Stimulated activated CD4-positive, alpha-beta T cell treated with anti-CD3 and anti-CD28 coated beads, Interleukin-15, amount 100 ng/mL, for 1 hour (primary cell): ENCODE measurements at places on chromosomes 2 and 18.

DNA sequence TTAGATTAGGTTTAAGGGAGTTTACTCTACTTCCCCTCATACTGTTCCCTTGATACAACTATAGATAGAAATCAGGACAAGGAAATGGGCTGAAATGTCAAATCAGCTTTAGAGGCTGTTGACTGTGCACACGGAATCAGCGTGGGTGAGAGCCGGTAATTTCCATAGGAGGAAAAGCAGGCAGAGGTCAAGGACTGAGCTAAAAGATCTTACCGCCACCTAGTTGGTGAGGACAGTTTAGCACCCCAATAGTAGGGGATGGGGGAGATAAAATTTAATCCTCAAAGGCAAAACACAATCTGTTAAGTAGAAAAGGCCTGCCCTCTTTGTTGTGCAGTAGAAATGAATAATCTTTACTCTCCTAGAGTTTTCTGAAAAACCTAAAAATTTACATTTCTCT, 1154.5 kb upstream of the CHAC2 start:
- no peak for DNase-seq

GRCh38 chr2:200736646-200737274, 75.0 kb upstream of the BZW1 start:
- no peak for DNase-seq

DNA sequence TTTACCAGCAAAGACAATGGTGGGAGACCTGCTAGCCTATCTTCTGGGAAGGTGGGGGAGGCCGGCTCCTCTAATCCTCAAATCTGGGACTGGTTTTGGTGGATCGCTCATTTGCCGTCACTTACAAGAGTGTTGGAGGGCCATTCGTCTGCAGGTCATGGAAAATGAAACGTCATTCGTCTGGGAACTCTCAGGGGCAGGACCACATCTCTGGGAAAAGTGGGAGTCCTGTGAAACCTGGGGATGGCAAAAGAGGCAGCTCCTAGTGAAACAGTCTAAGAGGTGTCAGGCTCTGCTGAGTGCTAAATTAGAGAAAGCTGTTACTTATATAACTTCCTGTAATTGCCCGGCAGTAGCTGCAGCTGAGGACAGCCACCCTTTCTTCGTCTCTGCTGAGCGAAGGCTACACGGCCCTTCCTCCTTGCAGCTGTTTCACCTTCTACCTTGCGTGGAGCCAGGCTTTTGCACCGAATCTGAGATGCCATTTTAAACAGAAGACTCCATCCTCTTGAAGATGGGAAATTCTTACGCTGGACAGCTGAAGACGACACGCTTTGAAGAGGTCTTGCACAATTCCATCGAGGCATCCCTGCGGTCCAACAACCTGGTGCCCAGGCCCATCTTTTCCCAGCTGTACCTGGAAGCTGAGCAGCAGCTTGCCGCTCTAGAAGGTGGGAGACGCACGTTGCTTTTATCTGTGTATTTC, 22.4 kb downstream of the GREB1 start:
- no peak for DNase-seq

- no peak for DNase-seq
Measured at GRCh38 chr2:71226096-71226964, 573 bp downstream of the PAIP2B start.

- DNase-seq: no peak
Measured at GRCh38 chr2:65264821-65265670, 37.4 kb downstream of the ACTR2 start.

- DNase-seq: no peak
Measured at GRCh38 chr2:130798472-130799218, 38.1 kb upstream of the ARHGEF4 start.

DNA sequence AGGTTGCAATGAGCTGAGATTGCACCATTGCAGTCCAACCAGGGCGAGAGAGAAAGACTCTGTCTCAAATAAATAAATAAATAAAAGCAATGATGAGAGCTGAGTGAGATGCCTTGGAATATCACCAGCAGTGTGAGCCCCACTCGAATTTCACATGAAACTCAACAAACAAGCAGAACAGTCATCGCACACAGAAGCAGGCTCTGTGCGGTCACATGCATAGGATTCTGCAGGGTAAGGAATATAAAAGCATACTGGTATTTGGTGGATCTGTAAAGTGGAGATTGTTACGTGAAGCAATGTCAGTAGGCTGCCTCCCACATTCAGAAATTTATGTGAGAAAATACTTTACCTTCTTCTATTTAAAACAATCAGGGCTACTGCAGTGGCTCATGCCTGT, 18.0 kb upstream of the AP1S3 start:
- DNase-seq: no peak

- DNase-seq: no peak
Measured at GRCh38 chr2:72745679-72746368, 80.0 kb downstream of the EXOC6B start.

DNA sequence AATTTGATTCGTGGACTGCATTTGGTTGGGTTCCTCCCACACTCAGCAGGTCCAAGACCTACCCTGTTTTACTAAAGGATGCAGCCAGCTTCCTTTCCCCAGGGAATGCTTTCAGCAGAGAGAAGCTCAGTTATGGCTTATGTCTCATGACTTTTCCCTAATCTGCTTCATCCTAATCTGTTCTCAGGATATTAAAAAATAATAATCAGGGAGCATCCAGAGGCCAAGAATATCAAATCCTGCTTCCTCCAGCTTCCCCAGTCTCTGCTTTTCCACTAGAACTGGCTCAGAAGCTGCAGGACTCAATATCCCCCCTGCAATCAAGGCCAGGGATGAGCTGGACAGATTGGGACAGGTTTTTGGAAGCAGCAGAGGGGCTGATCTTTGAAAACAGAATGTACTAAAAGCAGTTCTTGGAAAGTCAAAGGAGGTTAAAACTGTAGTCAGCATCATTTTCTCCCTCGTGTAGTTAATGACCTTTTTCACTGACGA, 326.9 kb upstream of the TNP1 start:
- DNase-seq: no peak

GRCh38 chr18:62183578-62184195, 3.2 kb downstream of the PIGN start:
- no peak for DNase-seq

- DNase-seq: no peak
Measured at GRCh38 chr2:58032764-58033080, 13.9 kb upstream of the VRK2 start.

GRCh38 chr2:48464264-48464795, 65.6 kb upstream of the STON1 start:
- no peak for DNase-seq

GRCh38 chr2:83665894-83666293, 793.2 kb downstream of the SUCLG1 start:
- DNase-seq: no peak

DNA sequence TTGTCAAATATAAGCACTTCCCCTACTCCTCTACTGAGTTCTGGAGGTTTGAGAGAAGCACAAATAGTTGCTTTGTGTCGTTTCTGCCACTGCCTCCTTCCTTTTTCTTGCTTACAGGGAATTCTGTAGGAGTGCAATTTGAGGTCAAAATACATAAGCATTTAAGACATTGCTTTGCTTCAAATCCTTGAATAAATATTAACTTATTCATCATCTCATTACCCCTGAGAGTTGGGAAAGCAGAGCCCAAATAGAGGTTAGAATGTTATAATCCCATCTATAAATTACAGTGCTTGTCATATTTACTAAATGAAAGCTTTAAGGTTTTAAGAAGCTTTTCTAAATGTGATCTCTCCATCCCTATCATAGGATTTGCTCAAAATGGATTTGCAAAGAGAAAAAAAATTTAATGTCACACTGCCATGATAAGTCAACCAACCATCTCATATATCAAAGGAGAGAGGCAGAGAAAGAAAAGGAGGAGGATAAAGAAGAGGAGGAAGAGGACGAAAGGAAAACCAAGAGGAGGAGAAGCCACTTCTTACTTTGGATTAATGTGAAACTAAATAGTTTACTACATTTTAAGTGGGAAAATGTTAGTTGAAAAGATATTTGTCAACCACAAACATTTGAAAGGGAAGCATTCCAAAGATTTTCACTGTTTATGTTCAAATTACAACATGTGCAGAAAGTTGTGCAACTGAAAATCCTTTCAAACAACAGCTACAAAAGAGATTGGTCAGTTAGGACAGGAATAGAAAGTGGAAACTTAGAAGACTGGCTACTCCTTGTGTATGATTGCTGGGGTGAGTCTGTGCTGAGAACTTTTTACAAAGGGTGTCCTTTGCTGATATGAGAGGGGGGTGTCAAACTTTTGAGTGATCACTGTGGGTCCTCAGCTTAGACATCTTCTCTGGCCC, 277.3 kb upstream of the FN1 start:
- DNase-seq: no peak

- no peak for DNase-seq
Measured at GRCh38 chr2:71801969-71802368, 345.7 kb downstream of the CYP26B1 start.

GRCh38 chr2:231383416-231384108, 11.9 kb upstream of the B3GNT7 start:
- no peak for DNase-seq

DNA sequence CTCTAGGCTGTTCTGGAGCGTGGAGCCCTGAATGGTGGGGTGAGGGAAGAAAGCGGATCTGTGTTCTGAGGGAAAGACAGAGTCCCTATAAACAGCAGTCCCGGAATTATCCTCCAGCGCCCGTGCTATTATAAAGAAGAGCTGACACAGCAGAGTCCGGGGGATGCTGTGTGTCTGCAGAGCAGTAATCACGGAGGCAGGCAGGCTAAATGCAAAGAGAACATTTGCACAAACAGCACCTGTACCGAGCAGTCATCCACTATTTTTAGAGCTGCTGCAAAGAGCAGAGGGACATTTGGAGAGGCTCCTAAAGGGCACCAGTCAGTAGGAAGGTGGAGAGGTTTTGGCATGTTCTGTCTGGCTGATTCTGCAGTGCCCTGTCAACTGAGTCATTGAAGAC, 293.8 kb upstream of the SLC14A2 start:
- DNase-seq: no peak

DNA sequence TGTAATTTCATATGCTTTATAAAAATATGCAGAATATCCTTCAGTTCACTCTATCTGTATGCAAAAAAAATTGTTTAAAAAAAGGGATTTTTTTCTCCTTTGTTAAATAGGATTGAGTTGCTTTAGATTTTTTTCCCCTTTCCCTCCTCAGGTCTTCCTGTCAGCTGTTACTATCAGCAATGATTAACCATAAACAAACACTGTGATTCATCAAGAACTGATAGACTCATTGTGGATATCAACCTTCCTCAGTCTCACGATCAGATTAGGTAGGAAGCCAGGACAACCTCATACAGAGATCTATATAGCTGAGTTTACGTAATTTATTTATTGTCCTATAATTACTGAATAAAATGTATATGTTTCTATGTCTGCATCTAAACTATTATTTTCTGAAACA, 2136.2 kb upstream of the CELF4 start:
- no peak for DNase-seq

- DNase-seq: no peak
Measured at GRCh38 chr2:174606336-174606735, 8.7 kb upstream of the WIPF1 start.

- DNase-seq: no peak
Measured at GRCh38 chr2:16393500-16394071, 272.0 kb downstream of the CYRIA start.

DNA sequence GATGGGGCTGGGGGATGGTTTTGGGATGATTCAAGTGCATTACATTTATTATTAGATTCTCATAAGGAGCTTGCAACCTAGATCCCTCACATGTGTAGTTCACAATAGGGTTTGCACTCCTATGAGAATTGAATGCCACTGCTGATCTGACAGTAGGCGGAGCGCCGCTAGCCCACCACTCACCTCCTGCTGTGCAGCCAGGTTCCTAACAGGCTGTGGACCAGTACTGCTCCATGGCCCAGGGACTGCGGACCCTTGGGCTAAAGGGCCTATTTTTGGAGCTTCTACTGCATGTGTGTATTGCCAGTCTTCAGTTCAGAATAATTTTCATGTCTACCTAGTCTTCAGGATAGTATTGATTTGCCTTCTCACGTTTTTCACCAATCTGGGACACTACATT, 165.3 kb upstream of the TWIST2 start:
- DNase-seq: no peak

DNA sequence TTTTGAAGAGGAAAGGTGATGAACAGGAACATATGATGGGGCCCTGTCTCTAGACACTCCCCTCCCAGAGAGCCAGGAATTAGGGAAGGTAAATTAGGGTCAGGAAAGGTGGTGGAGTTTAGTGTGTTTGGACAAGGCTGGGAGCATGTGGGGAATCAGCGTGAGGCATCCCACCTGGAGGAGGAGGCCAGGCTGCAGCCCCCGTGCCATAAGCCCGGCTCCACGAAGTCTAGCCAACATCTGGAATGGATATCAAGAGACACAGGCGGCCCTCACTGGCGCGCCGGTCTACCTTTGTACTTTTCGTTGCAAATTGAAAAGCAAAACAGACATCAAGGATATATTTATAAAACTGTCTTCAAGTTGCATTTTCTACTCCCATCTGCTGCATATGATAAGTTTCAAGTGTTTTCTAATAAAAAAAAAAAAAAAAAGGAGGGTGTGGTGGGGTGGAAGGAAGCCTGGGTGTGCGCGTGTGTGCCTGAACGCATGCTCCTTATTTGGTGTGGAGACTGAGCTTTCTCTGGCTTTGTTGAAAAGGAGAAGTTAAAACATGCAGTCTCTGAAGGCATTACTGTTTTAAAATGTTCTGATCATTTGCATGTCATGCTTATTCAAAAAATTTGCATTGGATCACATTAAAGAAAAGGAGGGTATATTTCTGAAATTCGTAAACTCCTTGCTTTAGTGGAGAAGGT, 546.7 kb upstream of the ID2 start:
- DNase-seq: no peak

- DNase-seq: no peak
Measured at GRCh38 chr18:45541421-45541820, 73.9 kb upstream of the SLC14A2 start.

DNA sequence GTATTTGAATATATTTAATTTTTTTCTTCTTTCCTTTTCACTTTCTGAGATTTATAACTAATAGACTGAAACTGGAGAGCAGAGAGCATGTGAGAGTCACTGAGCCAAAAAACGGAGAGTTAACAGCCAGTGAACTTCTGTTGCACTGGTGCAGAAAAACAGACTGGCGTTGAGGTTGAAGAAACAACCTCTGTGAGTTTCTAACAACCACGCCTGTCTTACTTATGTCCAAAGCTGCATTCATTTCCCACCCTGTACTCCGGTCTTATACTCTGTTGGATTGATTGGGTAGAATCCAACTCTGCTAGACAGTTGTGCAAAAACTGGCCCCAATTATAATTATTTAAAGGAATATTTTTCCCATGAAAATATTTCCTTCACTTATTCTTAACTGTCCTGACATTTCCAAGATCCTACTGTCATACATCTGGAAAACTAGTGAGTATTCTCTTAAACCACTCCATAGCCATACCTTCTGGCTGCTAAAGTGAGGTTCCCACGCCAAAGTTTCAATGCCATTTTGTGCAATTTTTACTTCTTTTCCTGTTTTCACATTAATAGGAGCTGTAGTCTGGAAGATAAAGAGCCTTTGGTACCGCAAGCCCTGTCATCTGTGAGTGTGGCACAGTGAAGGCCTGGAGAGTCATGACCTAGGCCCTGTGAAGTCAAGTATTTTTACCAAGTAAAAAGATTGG, 9.4 kb downstream of the CYP1B1 start:
- no peak for DNase-seq

DNA sequence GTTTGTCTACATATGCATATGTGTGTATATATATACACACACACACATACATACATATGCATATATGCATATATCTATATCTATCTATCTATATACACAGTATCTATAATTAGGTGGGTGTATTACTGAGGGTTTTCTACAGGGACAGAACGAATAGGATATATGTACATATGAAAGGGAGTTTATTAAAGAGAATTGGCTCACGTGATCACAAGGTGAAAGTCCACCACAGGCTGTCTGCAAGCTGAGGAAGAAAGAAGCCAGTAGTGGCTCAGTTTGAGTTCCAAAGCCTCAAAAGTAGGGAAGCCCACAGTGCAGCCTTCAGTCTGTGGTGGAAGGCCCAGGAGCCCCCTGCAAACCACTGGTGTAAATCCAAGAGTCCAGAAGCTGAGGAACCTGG, 756.0 kb upstream of the ACVR2A start:
- DNase-seq: no peak
